ENCODE measurements at places on chromosomes 2 and 18.

DNA sequence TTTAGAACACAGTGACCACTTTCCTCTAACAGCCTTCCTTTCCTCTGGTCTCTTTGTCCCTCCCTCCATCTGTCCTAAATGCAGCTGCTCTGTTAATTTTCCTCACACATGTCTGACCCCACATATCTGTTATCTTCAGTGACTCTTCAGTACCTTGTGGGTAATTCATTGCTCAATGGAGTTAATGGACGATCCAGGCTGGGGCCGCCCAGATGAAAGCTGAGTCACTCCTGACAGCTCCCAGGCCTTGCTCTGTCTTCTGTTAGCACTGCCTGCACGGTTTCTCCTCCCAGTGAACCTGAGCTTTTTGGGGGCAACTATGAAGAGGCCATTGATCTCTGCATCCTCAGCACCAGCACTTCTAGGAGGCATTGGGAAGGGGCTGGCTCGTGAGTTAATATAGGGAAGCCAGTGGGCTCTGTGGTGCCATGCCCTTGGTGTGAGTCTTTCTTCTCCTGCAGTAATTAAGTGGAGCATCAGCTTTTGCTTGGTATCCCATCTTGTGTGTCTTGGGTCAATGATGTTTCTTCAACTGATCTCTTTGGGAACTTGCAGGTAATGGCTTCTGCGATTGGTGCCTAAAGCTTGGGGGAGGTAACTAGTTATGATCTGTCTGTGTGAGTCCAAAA, 67.3 kb downstream of the SNORC start:
- no peak for DNase-seq

- DNase-seq: no peak
These were observed 2.7 kb downstream of the KCTD18 start for GRCh38 chr2:200507179-200507578.

GRCh38 chr2:162243715-162244114, 470 bp upstream of the FAP start:
- no peak for DNase-seq

- DNase-seq: no peak
These were observed 114.9 kb downstream of the HDAC4 start for GRCh38 chr2:239285932-239286230.

DNA sequence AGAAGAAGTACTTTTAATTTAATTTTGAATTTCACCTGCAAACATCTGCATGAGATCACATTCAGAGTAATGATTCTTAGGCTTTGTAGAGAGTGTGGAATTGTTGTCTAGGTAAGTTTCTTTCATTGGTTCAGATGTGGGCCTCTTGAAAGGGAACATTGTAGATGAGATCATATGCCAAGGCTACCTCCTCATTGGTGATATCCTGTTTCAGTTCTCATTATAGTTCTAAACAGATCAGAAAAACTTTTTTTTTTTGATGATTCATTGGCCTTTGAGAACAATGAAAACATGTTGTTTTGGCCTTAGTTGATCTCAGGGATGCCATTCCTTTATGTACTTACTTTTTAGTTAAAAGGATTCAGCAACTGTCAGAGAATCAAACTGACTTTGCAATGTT, 44.5 kb downstream of the EML6 start:
- no peak for DNase-seq

DNA sequence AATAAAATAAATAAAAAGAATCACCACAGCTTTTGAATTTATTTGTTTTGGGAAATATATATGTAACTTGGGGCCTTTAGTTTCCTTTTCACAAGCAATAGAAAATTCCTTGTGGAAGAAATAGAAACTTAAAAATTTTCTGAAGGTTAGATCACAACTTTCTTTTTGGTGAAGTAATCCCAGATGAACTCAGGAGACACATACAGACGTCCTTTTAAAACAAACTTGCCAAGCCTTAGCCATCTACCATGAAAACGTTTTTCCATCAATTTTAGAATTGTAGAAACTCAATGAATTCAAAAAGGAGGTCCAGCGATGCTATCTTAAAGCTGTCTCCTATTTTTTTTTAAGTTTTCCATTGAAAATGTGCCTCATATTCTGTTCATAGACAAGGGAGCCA, 225.6 kb downstream of the ASXL3 start:
- no peak for DNase-seq

Measured in right renal pelvis (tissue), 4 donors.